RCC 7860 (cell line): ENCODE measurements at places on chromosomes 7 and 10.

DNA sequence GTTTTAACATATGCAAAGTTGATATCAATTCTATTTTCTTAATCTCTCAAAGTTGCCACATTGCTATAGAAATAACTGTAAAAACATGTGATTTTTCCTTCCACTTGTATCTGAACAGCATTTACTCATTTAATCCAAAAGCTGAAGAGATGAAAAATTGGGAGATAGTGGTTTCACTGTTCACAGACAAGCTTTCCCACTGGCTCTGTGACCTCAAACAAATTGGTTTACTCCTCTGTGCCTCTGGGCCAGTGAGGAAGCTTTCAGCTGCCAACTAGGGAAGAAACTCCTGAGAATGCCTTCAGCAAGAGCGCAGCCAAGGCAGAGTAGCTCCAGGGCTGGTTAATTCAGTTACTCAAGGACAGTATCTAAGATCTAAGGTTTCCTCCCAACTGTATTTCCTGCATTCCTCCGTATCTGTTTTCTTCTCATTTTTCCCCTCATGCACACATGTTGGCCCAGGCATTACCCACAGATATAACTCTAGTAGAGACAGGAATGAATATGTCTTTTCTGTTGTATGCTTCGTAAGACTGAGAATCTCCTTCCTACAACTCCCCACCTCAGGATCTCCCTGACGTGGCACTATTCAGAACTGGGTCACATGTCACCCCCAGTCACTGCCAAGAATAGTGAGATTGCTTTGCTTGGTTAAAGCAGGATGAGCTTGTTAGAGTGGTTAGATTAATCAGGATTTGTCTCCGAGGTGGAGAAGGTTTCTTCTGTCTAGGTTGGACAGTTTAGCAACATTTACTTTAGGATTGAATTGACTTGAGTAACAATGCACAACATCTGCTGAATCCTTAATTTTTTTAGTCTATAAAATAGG is 315.7 kb downstream of the NRG3 start:
- no peak for DNase-seq

GRCh38 chr7:153886506-153887441 is 165.4 kb upstream of the DPP6 start:
- no peak for DNase-seq

GRCh38 chr10:73827346-73828089 is 16.1 kb upstream of the NDST2 start:
- peak; percentile 83 for DNase-seq

DNA sequence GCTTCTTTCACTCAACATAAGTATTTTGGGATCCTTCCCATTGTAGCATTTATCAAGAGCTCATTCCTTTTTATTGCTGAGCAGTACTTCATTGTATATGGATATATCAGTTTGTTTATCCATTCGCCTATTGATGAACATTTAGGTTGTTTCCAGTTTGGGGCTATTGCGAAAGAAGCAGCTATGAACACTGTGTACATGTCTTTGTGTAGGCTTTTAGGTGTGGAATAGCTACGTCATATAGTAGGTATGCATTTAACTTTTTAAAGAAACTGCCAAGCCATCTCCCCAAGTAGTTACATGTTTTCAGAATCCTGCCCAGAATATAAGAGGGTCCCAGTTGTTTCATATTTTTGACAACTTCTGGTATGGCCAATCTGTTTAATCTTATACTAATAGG is 468.1 kb downstream of the IPMK start:
- DNase-seq = no peak

- no peak for DNase-seq
Observed at GRCh38 chr10:126868371-126868770, 36.9 kb upstream of the DOCK1 start.

DNA sequence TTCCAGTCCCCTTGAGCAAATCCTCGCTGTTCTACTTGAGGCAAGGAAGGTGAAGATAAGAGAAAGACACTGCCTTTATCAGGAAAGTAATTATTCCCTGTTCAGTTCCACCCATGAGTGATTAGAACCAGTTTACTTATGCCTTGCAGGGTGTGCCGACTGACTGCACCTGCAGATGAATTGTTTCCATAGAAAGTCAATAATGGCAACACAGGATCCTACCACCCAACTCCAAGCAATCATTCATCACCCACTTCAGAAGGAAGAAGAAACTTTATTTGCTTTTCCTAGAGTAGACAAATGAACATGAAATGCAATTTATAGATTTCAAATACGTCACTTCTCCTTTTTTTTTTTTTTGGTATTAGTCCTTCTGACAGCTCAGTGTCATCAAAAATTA is 383.9 kb downstream of the SORCS1 start:
- DNase-seq = no peak

- DNase-seq = no peak
Observed at GRCh38 chr7:66950311-66950710, 29.3 kb downstream of the TMEM248 start.

DNA sequence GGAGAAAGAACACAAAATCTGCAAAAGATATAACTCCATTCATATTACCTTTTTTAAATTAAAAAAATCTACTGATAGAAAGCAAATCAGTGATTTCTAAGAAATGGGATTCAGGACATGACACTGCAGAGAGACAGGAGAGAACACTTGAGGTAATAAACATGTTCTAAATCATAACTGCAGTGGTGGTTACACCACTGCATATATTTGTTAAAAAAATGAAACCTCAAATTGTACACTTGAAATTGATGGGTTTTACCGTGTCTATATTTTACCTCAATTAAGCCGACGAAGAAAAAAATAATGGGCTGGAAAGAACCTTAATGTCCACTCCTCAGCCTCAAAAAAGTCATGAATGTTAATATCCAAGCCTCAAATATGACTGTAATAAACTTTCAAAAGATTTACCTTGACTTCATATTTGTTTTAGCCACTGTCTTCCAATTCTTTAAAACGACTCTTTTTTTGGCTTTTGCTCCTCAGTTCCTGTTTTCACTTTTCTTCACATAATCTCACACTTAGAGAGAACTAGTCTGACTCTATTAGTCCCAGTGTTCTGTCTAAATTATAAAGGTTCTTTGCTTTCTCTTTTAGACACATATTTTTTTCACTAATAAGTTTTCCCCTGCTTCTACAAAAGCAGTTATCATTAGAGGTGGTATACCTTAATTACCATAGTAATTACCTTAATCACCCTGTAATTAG is 502.4 kb downstream of the GRM8 start:
- no peak for DNase-seq

DNA sequence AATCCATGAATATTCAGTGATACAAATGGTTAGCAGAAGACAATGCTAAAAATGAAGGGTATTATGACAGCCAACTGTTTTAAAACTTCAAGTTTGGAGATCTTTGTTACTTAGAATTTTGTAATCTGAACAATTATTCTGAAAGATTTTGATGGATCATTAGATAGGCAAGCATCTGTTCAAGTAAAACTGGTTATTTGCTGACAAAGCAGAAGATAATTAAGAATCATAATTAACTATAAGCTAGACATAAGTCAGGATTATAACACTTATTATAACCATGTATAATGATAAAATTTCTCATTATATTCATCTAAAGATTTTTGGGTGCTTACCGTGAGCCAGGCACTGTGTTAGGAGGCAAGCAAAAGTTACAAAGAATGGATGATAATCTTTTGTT is 1145.1 kb downstream of the CNTNAP2 start:
- DNase-seq = no peak

DNA sequence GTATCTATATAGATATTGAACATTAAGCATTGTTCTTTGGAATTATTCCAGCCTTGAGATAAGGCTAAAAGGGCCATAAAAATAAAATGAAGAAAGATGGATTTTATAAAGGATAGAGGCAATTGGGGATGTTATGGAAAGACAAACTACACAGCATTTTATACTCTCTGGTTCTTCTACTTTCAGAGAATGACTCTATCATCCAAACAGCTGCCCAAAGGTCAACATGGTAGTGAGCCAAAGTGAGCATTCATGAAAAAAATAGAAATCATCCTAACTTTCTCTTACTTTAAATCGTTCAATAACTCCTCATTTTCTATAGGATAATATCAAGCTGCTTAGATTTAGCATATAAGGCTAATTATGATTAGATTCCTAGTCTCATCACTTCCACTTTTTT is 25.2 kb downstream of the IMMP2L start:
- DNase-seq = no peak

DNA sequence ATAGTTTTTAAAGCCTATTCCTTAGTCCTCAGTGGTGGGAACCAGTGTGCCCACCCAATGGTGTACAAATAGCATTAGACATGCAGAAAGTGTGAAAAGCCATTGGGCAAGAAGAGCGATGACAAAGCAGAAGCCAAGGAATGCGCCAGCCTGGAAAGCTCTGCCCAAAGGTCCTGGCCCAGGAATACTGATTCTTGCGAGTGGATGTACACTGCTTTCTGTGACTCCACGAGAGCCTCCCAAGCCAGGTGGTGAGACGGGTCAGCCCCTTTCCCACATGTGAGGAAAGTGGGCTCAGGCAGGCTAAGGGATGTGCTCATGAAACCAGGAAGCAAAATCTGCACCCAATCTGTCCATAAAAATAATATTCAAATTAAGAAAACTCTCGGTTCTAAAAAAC is 106.6 kb downstream of the ADCY1 start:
- DNase-seq = no peak

DNA sequence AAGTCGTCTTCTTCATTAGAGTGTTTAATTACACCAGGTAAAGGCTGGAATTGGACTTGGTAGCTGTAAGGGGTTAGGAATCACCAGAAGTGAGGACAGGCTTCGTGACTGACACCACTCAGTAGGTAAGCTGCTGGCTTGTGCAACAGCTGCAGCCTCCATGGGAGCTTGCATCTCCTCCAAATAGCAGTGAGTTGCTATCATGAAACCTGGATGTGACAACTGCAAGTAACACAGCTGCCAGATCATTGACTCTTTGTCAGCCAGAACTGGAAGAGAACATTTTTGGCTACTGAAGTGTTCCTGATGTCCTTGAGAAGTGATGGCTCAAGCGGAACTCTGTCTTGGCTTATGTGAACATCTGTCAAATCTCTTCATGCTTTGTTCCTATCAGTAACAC is 64.1 kb upstream of the MSRB2 start:
- no peak for DNase-seq

- DNase-seq = no peak
Observed at GRCh38 chr7:99731638-99732374, 3.2 kb downstream of the CYP3A7 start.

GRCh38 chr10:113853578-113854012 is 287 bp downstream of the DCLRE1A start:
- no peak for DNase-seq

DNA sequence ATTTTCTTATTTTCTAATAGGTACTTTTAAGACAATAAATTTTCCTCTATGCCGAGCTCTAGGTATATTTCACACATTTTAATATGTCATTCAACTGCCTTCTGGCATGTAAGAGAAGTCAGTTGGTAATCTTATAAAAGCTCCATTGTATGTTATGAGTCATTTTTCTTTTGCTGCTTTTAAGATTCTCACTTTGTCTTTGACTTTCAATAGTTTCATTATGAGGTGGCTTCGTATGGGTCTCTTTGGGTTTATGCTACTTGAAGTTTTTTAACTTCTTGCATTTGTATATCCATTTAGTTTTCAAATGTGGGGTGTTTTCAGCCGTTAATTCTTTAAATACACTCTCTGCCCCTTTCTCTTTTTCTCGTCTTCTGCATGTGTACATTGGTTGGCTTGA is 80.5 kb downstream of the ABCA13 start:
- no peak for DNase-seq
